ENCODE measurements at places on chromosomes 3 and 15.

- DNase-seq = no peak
Observed at GRCh38 chr3:184092199-184092598, 4.7 kb upstream of the HTR3E start.

- no peak for DNase-seq
Observed at GRCh38 chr3:128334086-128334645, 132.5 kb downstream of the DNAJB8 start.

DNA sequence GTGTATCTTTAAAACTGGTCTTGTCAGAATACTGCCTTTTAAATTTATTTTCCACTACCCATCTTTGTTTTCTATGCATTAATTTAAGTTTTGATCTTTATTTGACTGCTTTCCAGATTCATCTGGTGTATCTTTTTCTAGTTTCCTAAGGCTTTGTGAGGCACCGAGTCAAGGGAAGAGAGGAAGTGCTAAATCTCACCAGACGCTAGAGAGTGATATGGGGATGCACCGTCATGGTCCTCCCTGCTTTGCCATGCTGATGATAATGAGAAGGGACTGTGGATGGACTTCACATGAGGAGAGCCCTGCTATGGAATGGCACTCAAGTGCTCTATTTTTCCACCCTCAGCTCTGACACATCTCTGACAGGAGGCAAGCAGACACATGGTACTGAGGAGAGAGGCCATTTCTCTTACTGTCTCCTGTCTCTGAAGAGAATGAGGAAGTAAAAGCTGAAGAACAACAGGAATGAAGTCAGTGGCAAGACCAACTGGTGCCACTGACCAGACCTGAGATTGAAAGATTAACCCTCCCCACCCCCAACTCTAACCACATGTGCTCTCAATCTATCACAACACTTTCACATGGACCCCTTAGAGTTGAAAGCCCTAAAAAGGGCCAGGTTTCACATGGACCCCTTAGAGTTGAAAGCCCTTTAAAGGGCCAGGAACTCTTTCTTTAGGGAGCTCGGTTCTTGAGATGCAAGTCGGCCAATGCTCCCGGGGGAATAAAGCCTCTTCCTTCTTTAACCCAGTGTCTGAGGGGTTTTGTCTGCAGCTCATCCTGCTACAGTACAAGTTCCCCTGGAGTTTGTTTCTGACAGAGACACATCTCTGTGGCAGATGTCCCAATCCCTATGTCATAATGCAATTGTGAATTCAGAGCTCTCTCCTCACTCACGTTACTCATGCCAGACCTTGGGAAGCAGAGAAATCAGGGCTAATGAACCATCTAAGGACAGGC is at the start of gene IQCF2:
Gene IQCF2, plus strand, starts transcription at position 913 of the 963 bp plus-strand sequence. CDS start 52 bp downstream, outside the sequence.
- DNase-seq = no peak

DNA sequence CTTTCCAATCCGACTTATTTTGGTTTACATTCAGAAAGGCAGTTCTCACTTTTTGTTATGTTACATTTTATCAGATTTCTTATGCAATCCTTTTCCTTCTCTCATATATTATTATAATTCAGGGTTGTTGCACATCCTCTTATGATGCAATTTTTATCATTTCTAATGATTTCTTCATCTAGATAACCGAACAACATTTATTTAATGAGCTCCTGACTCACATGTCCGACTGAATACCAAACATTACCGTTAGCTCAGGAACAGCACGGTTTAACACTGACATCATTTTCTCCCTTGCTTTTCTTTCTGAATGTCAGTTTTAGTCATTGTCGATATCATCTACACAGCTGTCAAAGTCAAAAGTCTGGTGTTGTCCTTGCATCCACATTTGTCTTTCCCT is 199.2 kb downstream of the BCHE start:
- DNase-seq = no peak

DNA sequence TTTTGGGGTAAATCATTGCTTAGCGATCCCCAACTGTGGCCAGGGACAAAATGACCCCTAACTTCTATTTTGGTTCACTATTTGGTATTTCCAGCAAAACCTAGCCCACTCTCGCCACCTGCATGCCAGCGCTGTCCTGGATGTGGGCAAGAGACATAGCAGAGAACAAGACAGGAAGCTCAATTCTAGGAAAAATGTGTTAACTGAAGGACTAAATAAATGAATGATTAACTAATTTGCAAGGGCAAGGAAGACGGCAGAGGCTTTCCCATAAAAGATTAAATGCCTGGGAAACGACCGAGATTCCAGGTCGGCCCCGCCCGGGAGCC is 408 bp downstream of the NICN1 start:
- DNase-seq = no peak

DNA sequence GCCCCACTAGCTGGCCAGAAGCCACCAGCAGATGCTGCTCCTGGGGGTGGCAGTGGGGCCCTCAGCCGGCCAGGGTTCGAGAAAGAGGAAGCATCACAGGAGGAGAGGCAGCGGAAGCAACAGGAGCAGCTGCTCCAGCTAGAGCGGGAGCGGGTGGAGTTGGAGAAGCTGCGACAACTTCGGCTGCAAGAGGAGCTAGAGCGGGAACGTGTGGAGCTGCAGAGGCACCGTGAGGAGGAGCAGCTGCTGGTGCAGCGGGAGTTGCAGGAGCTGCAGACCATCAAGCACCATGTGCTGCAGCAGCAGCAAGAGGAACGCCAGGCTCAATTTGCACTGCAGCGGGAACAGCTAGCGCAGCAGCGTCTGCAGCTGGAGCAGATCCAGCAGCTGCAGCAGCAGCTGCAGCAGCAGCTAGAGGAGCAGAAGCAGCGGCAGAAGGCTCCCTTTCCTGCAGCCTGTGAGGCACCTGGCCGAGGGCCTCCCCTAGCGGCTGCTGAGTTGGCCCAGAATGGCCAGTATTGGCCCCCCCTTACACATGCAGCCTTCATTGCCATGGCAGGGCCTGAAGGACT is 17.5 kb upstream of the APEH start:
- no peak for DNase-seq

DNA sequence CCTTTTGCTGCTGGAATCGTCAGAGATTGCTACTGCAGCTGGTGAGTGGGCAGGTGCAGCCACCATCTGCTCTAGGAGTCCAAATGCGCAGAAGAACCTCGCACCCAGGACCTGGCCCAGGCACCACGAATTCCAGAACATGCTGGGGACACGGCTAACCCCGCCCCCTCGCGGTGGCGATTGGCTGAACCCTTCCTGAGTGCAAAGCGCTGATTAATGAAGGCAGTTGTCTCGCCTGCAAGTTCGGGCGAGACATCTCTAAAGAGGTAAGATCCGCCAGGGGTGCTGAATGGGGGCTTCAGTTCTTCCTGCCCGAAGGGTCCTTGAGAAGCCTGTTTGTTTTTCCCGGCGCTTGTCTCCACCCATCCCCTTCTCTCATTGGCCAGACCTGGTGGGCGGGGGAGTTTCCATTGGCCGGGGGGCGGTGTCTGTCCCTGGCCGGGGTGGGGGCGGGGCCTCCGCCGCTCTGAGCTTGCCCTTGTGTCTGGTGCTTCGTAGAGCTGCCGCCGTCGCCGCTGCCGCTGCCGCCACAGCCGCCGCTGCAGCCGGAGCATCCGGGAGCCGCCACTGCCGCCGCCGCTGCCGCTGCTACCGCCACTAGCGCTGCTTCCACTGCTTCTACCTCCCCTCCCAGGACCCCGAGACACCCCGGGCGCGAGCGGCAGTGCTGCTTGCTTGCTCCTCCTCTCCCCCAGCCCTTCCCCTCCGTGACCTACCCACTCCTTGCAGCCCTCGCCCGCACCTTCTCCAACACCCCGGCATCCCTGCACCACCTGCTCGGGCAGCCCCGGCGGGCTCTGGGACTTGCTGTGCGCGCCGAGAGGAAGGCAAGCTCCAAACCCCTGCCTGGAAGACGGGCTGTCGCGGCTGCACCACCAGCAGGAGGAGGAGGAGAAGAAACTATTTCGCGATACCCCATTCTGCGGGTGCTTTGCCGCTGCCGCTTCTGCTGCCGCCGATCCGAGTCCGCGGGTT is at the start of gene CADM2:
Gene CADM2, plus strand, starts transcription at position 495 of the 975 bp plus-strand sequence.
- DNase-seq = peak; percentile 80

DNA sequence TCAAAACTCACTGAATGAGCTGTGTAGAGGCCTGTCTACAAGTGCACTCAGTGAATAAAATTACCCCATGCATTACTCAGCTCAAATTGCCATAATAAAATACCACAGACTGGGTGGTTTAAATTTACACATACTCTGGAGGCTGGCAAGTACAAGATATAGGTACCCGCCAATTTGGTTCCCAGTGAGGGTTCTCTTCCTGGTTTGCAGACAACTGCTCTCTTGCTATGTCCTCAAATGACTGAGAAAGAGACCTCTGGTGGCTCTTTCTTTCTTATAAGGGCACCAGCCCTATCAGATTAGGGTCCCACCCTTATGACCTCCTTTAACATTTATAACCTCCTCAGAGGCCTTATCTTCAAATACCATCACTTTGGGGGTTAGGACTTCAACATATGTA is 237.0 kb downstream of the CPNE4 start:
- DNase-seq = no peak

DNA sequence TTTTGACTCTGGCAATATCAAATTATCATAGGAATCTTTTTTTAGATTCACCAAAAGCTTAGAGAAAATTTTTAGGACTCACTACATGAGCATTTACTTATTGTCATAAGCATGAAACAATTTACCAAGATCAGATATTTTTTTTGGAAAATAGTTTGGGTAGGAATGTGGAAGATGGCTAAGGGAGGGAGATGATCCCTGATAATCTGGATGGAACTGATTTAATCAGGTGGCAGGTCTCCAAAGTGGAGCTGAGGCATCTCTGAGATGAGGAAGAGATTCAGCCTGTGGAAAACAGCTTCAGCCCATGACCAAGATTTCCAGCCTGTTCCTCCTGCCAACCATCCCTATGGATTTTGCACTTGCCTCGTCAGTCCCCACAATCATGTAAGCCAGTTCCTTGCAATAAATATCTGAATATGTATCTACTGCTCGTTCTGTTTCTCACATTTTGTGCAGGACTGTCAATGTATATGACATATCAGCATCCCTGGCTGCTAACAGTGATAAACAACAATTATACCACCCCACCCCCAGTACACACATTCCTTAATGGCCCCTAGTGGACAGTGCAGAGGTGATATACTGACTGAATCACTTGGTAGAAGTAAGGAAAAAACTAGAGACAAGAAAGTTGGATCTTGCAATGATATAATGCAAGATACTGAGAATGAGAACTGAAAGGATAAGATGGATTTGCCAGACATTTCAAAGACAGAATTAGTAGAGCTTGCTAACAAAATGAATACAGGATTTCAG is 183.8 kb downstream of the NEK10 start:
- no peak for DNase-seq

Data from uterus (tissue), 4 donors.